Putamen (tissue), 1 donor: ENCODE measurements at places on chromosomes 7 and 10.
A peak's percentile ranks its signal among the peaks of the same experiment; 100 is the strongest.

DNA sequence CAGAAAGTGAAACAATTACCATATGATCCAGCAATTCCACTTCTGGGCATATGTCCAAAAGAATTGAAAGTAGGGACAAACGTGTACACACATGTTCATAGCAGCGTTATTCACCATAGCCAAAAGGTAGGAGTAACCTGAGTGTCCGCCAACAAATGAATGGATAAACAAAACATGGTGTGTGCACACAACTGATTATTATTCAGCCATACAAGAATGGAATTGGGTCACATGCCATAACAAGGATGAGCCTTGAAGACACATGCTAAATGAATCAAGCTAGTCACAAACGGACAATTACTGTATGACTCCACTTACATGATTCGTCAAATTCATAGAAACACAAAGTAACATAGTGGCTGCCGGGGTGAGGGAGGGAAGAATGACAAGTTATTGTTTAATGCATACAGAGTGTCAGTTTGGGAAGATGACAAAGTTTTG, 4.1 kb upstream of the OIT3 start:
- no peak for DNase-seq

DNA sequence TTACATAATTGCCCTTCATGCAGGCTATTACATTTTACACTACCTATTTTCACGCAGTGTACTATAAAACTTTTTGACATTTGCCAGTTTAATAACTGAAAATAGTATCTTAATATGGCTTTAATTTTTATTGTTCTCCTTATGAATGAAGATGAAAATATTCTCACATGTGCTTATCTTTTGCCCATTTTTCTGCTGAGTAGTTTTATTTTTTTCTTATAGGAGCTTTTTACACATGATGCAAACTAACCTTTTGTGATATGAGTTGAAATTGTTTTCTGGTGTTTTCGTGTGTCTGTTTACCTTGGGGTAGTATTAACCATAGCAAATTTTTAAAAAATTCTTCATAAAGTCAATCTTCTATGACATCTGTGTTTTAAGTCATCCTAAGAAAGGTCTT, 26.3 kb downstream of the OR9A2 start:
- no peak for DNase-seq

DNA sequence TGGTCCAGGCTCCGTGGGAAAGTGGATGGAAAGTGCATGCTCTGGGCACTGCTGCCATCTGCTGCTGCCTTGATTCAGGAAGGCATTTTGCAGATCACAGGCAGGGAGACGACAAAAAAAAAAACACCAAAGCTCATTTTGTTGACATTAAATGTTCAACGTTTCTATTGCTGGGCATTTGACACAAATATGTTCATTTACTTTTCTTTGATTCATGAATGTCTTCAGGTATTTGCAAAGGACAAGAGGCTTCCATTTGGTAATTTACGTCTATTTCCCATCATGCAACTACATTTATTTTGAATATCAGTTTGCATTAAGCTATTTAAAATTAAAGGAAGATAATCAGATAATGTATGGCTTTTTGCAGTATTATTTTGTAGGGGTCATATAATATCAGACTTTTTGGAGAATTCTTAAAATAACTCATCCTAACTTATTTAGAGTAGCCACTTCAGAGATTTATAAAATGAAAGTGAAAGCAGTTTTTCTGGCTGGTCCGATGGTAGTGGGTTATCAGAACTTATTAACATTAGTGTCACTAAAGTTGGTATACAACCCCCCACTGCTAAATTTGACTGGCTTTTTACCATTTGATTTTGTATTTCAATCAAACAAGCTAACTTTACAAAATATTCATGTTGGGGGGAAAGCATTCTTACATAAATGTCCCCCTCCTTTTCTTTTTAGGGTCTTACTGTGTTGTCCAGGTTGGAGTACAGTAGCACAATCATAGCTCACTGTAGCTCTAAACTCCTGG, 65.3 kb downstream of the PDIA4 start:
- DNase-seq, result peak; percentile 85

DNA sequence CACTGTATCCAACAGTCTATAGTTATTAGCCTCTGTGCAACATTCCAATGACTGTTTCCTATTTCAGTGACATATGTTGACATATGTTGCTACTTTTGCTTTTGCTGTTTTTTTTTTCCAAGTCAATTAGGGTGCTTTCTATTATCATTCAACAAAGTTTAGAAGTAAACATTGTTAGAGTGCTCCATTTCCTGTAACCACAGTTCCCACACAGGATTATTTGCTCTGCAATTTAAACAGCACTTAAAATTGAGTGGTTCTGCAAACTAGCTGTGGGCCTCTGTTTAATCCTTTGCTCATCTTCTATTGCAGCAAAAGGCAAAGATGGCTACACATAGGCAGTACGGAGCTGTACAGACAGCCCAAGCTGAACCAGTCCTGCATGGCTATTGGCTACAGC, 46.5 kb upstream of the PTN start:
- DNase-seq, result no peak

DNA sequence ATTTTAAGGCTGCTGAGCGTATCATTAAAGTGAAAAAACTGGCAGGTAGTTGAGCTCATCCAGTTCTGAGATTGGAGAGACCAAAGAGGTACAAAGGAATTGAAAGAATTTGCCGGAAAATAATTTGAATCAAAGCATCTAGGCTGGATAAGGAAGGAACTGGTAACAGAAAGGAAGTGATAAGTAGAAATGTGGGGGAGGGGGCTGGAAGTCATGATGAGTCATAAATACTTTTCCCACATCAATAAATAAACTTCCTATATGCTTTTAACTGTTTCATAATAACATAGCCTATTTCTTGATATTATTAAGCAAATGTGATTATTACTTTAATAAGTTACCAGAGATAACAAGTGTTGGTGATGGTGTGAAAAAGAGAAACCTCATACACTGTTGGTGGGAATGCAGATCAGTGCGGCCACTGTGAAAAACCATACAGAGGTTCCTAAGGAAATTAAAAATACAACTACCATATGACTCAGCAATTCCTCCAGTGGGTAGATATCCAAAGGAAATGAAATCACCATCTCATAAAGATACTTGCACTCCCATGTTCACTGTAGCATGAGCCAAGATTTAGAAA, 27.0 kb downstream of the ZNF438 start:
- DNase-seq, result no peak

DNA sequence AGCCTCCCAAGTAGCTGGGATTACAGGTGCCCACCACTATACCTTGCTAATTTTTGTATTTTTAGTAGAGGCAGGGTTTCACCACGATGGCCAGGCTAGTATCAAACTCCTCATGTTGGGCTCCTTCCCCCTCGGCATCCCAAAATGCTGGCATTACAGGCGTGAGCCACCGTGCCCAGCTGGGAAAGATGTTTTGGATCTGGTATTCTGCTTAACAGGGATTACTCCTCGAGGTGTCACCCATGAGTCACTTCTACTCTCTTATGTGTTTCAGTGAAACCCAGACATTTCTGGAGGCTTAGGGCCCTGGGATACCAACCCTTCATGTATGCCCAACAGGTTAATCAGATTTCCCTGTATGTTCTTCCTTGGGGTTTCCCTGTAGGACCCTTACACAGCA, 11.8 kb upstream of the OPN4 start:
- DNase-seq, result no peak

GRCh38 chr7:69276011-69276729, 322.1 kb upstream of the AUTS2 start:
- DNase-seq, result no peak

GRCh38 chr10:76149182-76149581, 717.8 kb downstream of the LRMDA start:
- DNase-seq, result no peak
